ENCODE measurements at places on chromosomes 6 and 20. TPM values are rescaled to one million over a fixed set of nuclear protein-coding genes. Genes with fewer than 3 reads are reported as not detected.

LHFPL5 gene
- not detected for total RNA-seq

DNA sequence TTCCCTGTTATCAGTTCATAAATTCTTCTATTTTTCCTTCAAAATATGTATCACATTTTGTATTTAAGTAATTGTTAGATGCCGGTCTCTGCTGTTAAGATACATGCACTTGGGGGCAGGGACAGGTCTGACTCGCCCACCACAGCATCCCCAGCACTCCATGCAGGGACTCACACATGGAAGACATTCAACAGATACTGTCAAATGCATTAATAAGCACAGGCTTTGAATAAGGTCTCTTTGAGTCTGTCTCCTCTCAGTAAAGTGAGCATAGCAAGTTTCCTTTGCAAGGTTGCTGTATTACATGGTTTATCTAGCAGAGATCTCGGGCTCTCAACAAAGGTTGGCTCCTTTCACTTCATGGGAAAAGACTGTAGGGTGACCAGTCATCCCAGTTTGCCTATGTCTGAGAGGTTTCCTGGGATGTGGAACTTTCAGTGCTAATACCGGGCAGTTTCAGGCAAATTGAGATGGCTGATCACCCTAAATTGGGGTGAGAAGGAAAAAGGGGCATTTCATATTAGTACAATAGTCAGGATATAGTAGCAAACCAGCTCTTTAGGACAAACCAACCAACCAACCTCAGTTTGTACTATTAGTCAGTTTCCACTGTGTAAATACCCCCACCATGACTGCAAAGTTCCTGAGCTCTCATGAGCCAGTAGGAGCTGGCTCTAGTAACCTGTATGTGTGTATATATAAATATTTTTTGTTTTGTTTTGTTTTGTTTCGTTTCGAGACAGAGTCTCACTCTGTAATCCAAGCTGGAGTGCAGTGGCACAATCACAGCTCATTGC, 15.0 kb downstream of the JPH2 start:
- no peak for DNase-seq

RXRB gene
- 25.8 TPM for total RNA-seq

IP6K3 gene
- not detected for total RNA-seq

- no peak for DNase-seq
These were observed 73.2 kb downstream of the SCP2D1 start for GRCh38 chr20:18886756-18887155.

GRCh38 chr6:82735790-82736189, 329.9 kb downstream of the UBE3D start:
- DNase-seq: no peak

CST5 gene
- total RNA-seq: not detected

ETV7 gene
- 0.42 TPM for total RNA-seq

- DNase-seq: no peak
These were observed 33.9 kb upstream of the VGLL2 start for GRCh38 chr6:117231466-117231865.

KIF25 gene
- 1.3 TPM for total RNA-seq

All from endodermal cell (in vitro differentiated cells).